Inflammatory macrophage (primary cell): ENCODE measurements at places on chromosomes 6 and 20.

GRCh38 chr6:79375635-79376337 lies 141.3 kb upstream of the HMGN3 start:
- DNase-seq = no peak

DNA sequence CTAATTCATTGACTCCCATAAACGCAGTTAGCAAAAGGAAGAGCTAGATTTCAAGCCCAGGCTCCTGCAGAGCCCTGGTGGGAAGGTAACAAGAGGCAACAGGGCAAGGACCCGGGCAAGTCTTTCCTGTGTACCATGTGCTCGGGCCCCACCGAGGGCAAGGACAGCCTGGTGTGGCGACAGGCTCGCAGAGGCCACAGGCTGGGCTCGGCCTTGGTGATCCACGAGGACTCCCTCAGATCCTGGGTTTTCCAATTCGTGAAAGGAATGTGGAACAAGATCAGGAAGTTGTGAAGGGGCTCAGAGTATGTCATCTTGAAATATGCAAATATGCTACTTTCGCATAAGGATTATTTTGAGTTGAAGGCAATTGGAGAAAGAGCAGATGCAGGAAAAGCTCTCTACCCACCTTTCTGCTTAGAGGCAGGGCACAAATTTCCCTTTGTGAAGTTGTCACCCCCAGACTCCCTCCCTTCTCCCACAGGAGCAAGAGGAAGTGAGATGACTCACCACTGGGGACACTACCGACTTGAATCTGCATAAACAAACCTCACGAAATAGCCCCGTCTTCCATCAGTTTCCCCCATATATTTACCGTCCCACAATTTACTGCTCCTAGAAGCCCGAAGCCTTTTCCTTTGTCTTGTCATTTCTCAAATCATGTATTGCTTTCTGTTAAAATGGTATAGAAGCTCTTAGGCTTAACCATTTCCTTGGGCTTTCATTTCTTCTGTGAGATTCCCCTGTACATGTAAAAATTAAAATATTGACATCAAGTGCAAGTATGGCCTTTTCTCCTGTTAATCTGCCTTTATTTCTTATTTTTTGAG lies 79.0 kb downstream of the PSMG4 start:
- DNase-seq = peak; percentile 64

DNA sequence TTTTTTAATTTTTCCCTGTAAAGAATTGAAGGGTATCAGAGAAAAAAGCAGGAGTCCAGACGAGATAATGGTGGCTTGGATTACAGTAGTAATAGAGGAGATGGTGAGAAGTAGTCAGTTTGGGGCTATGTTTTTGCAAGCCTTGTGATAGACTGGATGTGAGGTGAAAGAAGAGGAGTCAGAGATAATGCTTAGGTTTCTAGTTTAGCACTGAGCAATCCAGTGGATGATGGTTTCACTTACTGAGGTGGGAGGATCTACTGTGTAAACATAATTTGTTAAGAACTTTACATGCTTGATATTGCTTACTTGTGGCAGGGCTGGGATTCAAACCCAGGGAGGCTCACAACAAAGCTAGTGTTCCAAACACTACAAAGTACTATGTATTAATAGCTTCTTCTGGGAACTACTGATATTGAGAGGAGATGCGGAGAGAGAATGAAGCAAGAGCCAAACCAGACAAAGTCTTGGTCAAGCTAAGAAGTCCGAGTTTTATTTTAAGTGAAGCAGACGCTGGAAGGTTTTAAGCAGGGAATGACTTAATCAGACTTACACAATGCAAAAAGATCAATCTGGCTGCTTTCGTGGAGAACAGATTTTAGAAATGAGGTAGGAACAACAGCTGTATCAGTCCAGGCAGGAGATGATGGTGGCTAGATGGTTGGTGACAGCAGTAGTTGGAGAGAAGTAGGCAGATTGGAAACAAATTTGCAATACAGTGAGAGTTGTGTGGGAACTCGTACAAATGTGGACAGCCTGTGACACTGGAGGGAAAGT lies 58.0 kb downstream of the ZFAND3 start:
- DNase-seq = no peak

DNA sequence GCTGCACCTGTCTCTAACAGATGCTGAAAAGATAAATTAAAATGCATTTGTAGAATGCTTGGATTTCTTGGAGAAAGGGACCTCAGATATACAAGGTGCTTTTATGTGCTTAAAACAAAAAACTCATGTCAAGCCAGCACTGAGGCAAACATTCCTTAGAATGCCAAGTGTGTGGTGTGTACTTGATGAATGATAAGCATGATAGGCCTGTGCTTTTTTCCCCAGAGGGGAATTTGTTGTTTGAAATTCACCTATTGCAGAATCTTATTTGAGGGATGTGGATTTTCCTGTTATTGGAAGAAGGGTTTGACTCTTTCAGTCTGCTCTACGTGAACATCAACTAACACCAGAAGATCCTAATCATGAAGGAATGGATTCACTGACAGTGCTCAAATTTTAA lies 28.8 kb downstream of the TTI1 start:
- DNase-seq = no peak

DNA sequence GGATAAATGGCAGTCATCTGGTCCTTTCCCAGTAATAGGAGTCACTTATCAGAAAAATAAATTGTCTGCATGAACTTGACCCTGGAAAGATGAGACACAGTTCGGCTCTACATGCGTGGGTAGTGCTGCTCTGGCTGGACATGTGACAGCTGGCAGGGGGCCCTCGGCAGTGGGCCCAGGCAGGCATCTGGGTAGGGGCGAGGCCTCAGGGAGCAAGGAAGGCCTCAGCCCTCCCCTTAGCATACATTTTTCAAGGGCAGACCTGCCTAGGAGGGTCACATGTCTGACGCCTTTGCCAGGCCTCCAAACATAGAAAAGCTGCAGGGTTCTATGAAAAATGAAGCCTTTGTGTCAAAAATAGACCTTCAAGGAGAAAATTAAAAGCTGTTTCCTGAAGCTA lies 12.8 kb upstream of the ILRUN start:
- no peak for DNase-seq

- no peak for DNase-seq
These were observed 621 bp downstream of the GPR63 start for GRCh38 chr6:96836631-96837080.

GRCh38 chr20:37202267-37202943 lies 23.1 kb upstream of the MROH8 start:
- DNase-seq = peak; percentile 53

DNA sequence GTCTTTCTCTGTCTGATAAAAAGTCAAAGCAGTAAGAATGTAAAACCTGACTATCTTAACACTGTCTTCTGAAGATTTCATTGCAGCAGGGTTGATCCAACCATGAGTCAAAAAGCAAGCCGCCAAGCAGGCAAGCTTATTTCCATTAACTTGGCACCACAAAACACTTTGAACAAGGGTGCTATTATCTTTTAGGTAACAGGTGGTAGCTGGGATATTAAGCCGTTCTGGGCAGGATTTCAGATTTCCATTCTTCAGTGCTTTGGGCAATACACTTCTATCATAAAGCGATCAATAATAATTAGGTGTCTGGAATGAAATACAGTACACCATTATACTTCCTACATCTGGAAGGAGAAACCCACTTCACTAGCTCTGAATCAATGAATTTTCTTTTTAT lies 181.9 kb downstream of the TBC1D7 start:
- DNase-seq = no peak

- DNase-seq = no peak
These were observed 43.9 kb downstream of the SRC start for GRCh38 chr20:37389844-37390275.

DNA sequence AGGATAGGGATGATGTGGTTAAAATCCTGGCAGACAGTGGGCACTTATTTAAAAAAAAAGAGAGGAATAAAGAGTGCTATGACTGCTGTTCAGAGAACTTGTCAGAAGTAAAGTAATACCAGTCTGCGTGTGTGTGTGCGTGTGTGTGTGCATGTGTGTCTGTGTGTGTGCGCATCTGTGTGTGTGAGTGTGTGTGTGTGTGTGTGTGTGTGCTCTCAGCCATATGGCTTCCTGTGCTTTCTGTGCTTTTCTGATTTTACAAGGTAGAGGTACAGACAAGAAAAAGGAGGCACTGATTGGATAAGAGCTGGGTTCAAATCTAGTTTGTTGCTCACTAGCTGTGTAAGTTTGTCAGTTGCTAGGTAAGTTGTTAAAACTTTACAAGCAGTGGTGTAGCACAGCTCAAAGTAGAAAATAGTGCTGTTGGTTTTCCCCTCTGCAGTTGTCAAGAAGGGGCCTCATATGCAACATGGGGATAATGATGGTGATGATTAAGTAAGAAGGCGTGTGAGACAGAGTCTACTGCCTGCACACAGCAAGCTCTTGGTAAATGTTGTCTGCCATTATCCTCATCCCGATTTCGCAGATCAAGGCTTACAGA lies 155.3 kb upstream of the ZNF217 start:
- DNase-seq = no peak

DNA sequence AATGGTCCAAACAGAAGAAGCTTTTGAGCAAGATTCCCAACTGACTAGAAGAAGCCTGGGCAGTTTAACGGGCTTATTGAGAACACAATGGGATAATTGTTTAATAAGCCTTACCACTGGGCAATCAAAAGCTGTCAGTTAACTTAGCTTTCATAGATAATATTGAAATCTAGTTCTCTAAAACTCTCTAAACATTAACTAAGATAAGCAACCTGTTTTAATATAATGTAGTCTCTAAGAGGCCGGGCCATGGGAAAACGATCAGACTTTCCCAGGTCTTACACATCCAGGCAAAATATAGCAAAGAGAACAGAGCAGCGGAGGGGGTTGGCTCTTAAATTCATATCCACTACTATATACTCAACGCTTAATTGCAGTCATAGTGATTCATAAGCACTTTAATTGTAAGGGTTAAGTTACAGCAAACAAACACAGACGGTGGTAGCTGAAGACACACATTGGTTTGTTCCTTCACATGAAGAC lies 128.0 kb upstream of the FAM83B start:
- no peak for DNase-seq

- DNase-seq = no peak
These were observed 2.5 kb downstream of the HDDC2 start for GRCh38 chr6:125299257-125299656.

DNA sequence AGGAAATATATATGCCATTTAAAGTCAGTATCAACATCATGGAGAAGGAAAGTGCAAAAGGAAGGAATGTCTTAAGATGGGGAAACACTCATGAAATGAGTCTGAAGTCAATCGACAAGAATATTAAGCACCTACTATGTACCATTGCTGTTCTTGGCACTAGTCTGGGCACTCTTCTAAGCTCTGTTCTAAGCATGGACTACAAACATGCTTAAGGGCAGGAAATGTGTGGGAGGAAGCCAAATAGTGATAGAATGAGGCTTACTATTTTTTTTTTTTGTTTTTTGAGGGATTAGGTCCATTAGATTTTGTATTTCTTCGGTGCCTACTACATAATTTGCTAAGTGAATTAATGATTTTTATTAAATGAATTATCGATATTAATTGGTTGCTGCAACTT lies 83.8 kb upstream of the SUPT3H start:
- no peak for DNase-seq

- no peak for DNase-seq
These were observed 119.7 kb upstream of the NXT1 start for GRCh38 chr20:23230766-23231385.

DNA sequence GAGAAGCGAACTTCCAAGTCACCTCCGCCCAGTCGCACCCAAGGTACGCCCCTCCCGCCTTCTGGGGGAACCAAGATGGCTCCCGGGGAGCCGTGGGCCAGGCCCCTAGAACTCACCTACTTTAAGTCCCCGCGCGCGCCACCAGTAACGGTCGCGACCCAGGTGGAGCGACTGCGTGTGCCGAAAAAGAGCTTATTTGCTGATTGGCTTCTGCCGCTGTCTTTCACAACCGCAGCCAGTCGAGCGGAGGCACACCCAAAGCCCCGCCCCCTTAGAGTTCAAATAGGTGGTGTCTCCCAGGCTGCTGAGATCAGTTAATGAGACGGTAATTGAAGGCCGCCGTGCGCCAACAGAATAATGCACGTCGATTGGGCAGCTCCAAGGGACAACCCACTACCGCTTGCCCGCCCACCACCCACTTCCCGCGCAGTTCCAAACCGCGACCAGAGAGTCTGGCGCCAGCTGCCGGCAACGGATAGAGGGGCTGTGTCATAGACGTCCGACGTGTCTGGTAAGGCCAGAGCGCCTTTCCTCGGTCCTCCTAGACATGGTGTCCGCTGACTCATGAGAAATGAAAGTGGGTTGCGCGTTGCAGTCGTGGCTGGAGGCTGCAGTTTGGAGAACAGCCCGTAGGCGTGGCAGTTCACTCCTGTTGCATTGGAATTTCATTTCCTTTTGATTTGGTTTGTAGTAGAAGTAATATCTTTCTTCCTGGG lies at the start of gene MDC1:
MDC1 (minus strand) TSS at position 153 of the 716 bp plus-strand sequence. CDS start 2,106 bp downstream, outside the sequence.
- peak; percentile 100 for DNase-seq

- no peak for DNase-seq
These were observed 92.0 kb downstream of the CD40 start for GRCh38 chr20:46209930-46210671.

DNA sequence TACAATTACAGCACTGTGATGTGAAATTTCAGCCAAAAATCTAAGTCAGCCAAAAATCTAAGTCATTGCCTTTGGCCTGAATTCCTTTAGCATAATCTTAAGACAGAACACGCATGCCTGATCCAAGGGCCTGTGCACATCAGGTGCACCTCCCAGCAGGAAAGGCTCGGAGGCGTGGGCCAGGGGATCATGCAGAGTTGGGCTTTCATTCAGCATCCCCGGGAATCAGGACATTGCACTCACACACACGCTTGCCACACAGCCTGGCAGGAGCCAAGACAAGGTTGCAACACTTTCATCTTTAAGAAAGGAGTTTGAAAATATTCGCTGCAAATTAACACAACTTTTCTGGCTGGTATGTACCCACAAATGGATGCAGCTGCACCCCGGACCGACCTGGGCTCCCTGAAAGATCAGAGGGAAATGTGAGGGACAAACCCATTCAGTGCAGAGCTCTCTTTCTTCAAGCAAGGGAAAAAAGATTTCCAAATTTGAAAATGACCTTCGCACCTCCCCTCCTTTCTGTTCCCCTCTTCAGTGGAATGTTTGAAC lies 48.8 kb downstream of the ERMARD start:
- no peak for DNase-seq

DNA sequence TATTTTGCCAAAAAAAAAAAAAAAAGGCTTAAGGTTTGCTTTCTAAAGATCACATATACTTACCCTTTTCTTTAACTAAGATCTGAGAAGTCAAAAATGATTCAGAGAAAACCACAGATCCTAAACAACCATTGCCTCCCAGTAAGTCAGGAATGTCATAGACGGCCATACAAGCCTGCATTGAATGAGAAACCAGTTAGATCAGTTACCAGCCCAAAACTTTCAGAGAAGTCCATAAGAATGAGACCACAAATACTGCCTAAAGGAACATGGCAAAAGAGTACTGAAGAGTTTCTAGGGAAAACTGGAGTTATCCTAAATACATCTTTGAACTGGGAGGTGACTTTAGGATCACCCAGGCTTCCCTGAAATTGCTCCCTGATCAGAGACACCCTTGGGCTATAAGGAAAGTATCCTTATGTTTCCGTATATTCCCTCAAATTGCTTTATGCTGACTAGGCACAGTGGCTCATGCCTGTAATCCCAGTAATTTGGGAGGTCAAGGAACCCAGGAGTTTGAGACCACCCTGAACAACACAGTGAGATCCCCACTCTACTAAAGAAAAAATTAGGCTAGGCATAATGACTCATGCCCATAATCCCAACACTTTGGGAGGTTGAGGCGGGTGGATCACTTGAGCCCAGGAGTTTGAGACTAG lies 79.4 kb upstream of the SLC4A11 start:
- DNase-seq = no peak

- peak; percentile 91 for DNase-seq
These were observed 57.8 kb upstream of the TAB2 start for GRCh38 chr6:149259753-149260152.
